ENCODE measurements at places on chromosomes 12 and 14. TPM values are rescaled to one million over a fixed set of nuclear protein-coding genes. Genes with fewer than 3 reads are reported as not detected.

DNA sequence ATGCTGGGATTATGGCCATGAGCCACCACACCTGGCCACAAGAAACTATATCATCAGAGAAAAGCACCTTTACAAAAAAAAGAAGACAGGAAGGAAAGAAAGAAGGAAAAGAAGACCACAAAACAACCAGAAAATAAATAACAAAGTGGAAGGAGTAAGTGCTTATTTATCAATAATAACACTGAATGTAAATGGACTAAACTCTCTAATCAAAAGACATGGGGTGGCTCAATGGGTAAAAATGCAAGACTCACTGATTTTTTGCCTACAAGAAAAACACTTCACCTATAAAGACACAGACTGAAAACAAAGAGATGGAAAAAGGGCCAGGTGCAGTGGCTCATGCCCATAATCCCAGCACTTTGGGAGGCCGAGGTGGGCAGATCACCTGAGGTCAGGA, 65.7 kb downstream of the MAPKAPK5 start:
- DNase-seq, result no peak

Gene EIF2S3B
- 0.96 TPM for total RNA-seq

DNA sequence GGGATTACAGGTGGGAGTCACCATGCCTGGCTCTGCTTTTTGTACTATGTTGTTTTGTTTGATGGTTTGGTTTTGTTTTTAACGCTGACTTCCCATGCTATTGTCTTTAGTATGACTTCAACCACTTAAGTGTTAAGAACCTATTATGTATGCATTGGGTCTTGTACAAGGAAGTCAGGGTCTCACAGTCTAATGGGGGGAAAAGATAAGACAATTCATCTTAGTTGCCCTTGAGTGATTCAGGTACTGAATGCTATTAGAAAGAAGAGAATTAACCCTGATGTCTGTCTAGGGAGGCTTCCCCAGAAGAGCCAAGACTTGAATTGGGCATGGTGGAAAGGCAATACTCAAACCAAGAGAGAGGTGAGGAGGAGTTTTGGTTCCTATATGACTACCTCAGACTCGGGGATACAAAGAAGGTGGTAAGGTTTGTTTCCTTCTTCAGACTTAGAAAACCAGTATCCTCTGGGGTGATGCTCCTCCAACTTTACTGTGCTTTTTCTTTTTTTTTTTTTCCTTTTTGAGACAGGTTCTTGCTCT, 64.6 kb downstream of the SUSD6 start:
- no peak for DNase-seq

- DNase-seq, result peak; percentile 62
Measured at GRCh38 chr12:132189378-132190011, 45.2 kb downstream of the NOC4L start.

DNA sequence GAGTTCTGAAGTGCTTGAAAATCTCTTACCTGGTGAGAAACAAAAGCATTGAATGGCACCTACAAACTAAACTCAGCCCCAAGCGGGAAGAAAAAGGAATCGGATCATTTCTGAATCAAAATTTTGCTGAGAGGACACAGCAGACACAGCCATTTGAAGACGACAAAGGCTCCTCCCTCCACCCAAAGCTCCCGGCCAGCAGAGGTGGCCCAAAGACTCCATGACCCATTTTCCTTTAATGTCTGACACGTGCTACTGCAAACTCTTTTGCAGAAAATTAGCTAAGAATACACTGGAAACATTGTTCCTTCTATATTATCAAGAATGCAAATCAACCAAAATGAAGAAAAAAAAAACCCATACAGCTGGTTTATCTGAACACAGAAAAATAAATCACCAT, 85.9 kb upstream of the FOXN3 start:
- no peak for DNase-seq
